Hepatic stellate cell (primary cell): ENCODE measurements at places on chromosomes 2 and 18.
A peak's percentile ranks its signal among the peaks of the same experiment; 100 is the strongest.

DNA sequence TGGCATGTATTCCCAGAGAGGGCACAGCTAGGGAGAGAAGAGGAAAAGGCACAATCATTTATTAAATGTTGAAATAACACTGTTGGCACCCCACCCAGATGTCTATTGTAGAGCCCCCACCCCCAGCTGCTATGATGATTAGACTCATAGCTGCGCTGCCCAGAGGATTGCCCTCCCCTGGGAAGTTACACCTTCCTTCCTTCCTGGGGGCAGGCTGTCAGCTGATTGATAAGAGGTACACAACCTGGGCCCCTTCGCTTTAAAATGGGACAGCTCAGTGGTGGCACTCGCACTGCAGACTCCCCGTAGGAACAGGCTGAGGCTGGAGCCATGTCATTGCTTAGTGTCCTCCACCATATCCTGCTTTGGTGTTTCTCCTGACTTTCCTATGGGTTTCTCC lies 18.1 kb downstream of the TEX51 start:
- DNase-seq, result no peak

DNA sequence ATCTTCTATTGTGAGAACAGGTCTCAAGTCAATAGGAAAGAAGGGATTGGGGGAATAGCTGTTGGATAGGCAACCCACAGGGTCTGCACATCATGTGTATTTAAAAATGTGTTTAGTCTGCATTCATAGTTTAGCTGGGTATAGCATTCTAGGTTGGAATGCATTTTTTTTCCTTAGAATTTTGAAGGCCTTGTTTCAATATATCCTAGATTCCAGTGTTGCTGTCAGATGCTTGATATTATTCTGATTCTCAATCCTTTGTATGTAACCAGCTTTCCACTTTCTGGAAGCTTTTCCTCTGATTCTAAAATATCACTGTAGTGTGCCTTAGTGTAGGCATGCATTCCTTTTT lies 9.0 kb upstream of the ATP8B1 start:
- DNase-seq, result no peak

GRCh38 chr2:128617661-128618060 lies 299.0 kb upstream of the HS6ST1 start:
- no peak for DNase-seq

DNA sequence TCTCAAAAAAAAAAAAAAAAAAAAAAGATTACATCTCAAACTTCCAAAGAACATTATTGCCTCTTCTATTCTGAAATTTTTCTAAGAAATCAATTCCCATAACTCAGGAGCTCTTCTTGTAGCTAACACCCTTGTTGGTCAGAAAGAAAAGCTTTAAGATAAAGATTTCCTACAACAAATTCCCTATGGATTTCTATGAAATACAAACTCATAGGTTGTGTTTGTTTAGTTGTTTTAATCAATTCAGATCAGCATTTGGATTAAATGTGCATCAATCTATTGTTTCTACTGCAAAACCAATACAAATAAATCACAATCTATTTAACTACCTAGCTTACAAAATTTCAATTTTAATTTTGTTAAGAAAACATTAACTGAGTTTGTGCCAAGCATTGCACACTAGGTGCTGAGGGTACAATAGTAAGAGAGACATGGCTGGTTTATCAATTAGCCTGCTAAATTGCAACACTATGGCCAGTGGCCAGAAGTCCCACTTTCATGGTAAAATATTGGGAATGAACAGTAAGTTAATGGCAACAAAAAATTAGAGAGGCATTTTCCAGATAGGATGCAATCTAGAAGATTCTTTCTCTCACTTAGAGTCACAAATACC lies 80.2 kb upstream of the MYCN start:
- no peak for DNase-seq

DNA sequence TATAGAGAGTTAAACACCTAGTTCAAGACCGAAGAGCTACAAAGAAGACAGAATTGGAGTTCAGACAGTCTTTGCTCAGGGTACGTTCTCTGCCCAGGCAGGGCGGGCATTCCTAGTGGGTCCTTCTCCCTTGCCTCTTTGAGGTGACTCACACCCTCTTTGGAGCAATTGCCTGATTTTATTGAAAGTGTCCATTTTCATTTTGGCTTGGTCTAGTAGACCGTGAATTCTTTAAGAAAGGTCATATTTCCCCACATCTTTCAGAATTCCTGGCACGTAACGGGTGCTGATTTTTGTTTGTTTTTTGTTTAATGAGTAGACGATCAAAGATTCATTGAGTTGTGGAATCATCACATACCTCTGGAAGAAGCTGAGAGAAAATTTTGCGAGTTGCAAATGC lies 871.5 kb downstream of the RNF144A start:
- DNase-seq, result no peak

DNA sequence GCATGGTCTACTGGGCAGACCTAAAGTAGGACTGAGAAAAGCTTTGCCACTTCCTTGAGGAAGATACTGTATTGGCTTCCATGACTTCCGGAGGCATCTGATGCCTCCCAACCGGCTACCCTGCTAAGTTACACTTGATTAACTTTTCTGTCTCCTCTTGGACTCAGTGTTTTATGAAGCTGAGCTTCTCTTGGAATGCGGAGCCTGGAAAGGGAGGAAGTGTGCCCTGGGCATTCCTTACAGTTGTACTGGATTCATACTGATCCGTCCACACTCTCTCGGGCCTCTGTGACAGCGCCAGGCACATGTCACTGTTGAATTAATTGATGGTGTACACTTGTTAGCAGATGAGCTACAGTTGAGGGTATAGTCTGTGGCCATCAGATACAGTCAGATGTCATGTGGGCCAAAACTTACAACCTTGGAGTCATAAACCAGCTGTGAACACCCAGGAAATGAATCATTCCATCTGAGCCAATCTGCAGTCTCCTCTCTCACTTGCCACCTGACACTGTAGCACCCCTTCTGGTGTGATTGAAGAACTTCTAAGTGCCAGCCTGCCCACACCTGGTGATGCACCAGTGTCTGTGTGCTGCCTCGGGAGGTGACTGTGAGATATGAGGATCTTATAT lies 122.5 kb downstream of the FHOD3 start:
- DNase-seq, result no peak

DNA sequence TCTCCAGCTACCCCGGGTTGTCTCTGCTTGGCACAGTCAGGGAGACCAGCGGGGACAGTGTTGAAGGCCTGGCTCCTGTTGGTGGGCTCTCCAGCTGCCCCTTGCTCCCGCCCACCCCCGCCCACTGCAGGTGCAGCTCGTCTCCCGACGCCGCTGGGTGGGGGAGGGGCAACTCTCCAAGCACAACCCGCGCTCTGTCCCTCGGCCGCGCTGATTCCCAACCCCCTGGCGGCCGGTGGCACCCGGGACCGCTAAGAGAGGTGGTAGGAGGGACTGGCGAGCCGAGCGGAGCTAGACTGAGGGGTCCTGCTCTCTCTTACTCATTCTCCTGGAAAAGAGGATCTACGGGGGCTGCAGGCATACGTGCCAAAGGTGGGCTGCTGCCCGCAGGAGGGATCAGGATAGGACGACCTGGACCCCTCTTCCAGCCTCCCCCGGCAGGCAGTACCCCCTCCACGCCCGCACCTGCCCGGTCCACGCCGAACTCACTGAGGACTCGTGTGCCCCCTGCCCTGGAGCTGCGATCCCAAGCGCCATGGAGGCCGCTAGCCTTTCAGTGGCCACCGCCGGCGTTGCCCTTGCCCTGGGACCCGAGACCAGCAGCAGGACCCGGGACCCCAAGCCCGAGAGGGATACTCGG lies 44.5 kb downstream of the DDX18 start:
- no peak for DNase-seq

GRCh38 chr2:171553236-171553635 lies 31.0 kb downstream of the CYBRD1 start:
- no peak for DNase-seq

GRCh38 chr2:181574321-181574720 lies 82.6 kb downstream of the CERKL start:
- DNase-seq, result no peak

- no peak for DNase-seq
Measured at GRCh38 chr2:72276356-72276755, 128.7 kb upstream of the CYP26B1 start.

DNA sequence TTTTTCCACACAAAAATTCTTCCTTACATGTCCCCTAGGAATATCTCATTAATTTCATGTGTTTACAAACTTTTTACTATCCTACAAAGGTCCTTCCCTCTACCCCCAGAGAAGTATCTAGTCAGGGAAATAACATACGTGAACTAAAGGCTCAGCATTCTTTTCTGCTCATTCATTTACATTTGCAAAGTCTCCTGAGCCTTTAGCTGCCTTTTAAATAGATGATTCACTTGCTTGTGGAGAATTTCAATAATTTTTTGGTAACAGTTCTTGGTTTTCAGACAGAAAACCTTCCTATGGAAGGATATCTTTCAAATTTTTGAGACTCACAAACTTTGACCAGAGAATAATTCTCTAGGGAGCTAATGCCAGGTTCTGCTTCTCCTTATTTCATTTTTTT lies 81.5 kb upstream of the RMDN2 start:
- peak; percentile 53 for DNase-seq

DNA sequence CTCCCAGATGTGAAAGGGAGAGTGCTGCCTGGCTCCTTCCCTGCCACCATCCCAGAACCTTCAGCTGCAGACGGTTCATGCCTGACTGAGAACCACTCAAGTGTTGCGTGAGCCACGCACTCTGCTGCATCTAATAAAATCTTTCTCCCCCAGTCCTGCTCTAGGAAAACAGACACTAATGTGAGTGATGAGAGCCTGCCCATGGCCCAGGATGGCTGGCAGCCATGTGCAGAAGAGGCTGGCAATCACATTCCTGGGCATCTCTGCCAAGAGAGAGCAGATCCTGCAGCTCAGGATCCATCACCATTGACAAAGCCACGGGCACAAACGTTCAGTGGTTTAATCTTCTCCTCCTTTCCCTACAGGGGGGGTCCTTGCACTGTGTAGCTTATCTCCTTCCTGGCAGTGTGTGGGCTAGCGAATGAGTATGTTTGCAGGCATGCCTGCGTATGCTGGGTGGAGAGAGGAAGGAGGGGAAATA lies 477.5 kb downstream of the SLC4A3 start:
- peak; percentile 60 for DNase-seq

- DNase-seq, result peak; percentile 54
Measured at GRCh38 chr2:100246163-100247145, 75.8 kb downstream of the LONRF2 start.

GRCh38 chr2:29066271-29066860 lies 8.0 kb downstream of the PCARE start:
- DNase-seq, result no peak

DNA sequence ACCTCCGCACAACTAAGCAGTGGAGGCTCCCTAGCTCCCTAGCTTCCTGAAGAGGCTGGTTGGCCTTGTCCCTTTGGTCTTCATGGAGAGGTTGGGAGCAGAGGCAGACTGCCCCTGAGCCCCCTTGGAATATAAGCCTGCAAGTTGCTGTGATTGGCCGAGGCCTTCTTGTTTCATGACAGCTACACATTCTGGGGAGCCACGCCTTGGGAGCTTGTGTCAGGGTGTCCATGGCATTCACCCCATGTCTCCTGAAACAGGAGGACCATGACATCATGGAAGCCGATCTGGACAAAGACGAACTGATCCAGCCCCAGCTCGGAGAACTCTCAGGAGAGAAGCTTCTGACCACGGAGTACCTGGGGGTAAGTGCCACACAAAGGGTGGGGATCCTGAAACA lies 64.0 kb upstream of the B3GNT7 start:
- no peak for DNase-seq

DNA sequence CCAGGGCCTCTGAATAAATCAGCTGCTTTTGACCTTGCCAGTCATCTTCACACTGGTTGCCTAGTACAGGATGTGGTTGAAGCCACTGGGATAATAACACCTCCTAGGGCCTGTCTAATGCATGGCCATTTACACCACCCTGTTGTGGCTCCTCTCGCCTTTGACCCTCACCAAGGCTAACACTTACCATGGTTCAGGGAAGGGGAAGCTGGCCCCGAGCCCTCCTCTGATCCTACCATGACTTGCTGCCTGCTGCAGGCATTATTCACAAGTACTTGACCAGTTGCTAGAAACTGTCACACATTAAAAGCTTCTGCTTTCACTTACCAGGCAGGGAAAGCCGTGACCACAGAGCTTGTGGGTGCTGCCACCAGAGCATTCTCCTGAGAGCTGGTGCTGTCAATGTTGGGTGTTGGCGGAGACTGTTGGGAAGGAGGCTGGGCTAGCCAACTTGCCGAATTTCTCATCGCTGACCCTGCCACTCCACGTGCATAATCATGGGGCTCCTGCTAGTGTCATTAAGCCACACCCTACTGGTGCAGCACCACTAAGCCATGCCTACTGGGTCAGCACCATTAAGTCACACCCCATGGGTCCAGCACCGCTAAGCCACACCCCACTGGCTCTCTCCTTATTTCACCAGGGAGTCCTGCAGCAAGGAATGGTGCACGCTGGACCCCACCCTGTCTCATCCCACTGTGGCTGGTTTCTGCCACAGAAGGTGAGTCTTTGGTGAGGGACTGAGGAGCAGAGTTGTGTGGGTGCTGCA lies 47.0 kb upstream of the TTC39C start:
- no peak for DNase-seq

DNA sequence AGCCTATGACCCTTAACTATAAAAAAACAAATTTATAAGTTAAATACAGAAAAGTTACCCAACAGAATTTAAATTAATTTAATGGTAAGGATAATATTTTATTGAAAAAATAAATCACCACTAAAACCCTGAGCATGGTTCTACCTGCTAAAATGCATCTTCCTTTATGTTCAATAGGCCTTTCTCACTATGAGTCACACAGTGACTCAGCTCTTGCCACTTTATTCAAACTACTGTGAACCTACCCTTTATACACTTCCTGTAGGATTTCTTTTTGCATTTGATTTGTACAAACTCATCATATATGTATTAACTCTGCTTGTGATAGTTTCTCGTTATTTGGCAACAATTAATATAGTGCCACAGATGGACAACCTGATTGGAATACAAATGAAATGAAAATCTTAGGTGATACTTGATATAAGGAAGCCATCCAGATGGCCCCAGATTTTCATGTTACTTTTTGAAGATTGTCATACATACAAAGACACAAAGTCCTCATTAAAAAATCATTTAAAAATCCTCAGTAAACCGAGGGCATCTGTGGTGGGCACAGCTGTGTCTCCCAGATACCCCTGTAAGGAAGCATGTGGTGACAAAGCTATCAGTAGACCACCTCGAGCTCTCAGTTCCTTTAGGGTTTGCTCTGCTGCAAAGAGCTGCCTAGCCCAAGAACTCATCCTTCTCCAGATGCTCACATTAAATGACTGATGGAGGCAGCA lies 55.2 kb upstream of the COBLL1 start:
- DNase-seq, result no peak
